ENCODE measurements at places on chromosomes 11 and 22.

DNA sequence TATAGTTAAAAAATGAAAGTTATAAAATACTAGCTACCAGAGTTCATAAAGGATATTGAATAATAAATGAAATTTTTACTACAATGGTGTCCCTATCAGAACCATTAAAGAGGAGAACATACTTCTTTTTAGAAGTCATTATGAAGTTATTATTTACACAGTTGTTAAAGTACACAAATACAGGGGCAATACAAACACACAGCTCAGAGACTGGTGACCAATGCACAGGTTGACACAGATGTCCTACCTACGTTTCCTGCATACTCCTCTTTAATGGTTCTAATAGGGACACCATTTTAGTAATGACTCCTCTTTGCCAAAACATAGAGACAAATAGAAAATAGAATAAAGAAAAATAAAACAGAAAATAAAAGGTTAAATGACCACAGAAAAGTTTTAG, 10.1 kb downstream of the NLRP10 start:
- no peak for DNase-seq

DNA sequence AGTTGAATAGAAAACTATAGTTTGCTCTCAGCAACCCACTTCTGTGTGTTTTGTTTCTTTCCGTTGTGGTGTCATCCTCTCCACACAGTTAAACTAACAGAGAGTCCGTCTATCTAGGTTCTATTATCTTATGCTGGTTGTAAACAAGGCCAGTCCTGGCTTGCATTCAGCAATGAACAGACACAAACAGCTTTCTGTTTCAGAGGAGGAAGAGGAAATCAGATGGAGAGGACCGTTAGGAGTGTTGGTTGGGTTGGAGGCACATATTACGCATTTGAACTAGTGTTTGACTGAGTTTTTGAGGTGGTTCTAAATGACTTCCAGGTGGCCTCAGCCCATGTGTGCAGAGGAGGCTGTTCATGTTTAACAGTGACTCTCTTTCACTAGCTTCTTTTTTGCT, 129.5 kb upstream of the SORL1-AS1 start:
- DNase-seq, result peak; percentile 35

- DNase-seq, result no peak
These were observed 55.3 kb upstream of the ALKBH3 start for GRCh38 chr11:43825217-43825816.

DNA sequence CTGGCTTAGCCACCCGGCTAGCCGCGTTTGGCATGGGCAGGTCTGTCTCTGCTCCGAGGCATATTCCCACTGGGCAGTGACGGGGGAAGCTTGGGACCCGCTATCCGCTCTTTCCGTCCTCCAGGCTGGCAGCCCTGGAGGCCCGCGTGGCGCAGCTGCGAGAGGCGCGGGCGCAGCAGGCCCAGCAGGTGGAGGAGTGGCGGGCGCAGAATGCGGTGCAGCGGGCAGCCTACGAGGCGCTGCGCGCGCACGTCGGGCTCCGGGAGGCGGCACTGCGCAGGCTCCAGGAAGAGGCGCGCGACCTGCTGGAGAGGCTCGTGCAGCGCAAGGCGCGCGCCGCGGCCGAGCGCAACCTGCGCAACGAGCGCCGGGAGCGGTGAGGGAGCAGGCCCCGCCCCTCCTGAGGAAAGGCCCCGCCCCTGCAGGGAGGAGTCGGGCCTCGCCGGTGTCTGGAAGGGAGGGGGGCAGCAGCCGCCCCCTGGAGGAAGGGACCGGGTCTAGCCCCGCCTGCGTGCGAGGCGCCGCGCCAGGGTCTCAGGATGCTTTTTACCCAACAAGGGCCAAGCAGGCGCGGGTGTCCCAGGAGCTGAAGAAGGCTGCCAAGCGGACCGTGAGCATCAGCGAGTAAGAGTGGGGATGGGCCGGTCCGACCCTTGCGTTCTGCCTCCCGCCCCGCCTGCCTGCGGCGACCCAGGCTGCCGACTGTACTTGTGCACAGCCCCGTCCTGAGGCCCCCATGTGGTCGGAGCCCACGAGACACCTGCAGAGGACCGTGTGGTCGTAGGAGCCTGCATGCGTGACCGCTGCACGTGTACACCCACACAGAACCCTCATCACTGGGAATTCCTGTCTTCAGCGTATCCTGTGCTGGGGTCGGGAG, 7.9 kb downstream of the ATG16L2 start:
- DNase-seq, result peak; percentile 41

- DNase-seq, result no peak
These were observed 13.5 kb upstream of the SIGIRR start for GRCh38 chr11:428295-428694.

- DNase-seq, result peak; percentile 7
These were observed 407.3 kb downstream of the NXPE2 start for GRCh38 chr11:115085461-115086210.

DNA sequence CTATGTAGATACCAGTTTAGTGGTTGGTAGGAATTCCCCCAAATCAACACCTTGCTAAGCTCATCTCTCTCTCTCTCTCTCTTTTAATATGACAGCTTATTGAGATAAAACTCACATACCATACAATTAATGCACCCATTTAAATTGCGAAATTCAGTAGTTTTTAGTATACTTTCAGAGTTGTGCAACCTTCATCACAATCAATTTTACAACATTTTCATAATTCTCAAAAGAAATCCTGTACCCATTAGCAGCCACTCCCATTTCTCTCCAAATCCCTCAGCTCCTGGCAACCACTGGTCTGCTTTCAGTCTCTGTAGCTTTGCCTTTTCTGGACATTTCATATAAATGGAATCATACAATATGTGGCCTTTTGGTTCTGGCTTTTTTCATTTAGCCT, 13.3 kb downstream of the NNMT start:
- no peak for DNase-seq

DNA sequence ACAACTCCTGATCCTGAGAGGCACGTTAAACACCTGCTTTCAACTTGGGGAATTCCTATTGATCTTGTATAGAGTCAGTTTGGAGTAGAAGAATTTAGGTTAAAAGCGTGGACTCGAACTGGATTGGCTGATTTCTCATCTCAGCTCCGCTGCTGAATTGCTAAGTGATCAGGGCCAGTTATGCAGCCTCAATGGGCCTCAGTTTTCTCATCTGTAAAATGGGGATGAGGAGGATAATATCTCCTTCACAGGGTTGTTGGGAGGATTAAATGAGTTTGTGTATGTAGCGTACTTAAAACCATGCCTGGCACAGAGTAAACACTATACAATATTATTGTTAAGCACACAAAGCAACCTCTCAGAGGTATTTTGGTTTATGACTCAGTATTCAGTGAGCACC, 53.2 kb upstream of the HEPHL1 start:
- no peak for DNase-seq

DNA sequence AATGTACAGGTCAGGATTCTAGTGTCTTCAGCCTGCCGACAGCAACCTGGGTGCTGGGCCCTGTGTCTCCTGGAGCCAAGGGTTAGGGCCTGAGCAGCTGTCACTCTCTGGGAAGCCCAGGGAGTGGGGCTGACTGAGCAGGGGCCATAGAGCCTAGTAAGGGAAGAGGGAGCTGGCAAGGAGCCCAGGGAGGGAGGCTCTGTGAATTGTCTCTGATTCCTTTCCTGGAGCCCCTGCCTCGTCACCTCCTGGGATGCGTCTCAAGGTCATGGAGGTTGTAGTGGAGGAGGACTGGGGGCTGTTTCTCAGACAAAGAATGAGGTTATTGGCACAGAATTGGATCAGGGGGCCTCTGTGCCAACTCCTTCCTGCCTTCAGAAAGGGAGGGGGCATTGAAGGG, 11.8 kb downstream of the SOX10 start:
- DNase-seq, result peak; percentile 28

DNA sequence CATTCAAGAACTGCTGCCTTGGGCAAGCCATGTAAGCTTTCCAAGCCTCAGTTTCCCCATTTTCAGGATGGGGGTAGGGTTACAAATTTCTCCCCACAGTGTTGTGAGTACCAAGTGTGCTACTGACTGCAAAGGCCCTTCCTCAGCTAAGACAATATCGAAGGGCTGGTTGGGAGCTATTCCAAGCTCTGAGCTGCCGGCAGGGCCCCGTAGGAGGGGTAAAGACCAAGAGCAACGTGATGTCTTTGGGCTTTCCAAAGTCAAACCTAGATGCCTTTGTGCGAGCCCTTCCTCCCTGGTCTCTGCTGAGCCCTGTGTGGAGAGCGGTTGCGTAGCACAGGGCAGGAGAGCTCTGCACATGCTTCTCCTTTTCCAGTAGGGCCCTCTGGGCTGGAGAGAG, 29.3 kb downstream of the PKNOX2 start:
- no peak for DNase-seq

- DNase-seq, result peak; percentile 56
These were observed 174.2 kb downstream of the NTM start for GRCh38 chr11:131544591-131544990.

- peak; percentile 23 for DNase-seq
These were observed 23.8 kb downstream of the MYBPC3 start for GRCh38 chr11:47328449-47329390.

GRCh38 chr11:81579339-81579738, 1154.3 kb downstream of the FAM181B start:
- no peak for DNase-seq

GRCh38 chr11:95682552-95682951, 107.0 kb downstream of the FAM76B start:
- DNase-seq, result no peak

- no peak for DNase-seq
These were observed 17.5 kb upstream of the SYT7 start for GRCh38 chr11:61598374-61598773.

DNA sequence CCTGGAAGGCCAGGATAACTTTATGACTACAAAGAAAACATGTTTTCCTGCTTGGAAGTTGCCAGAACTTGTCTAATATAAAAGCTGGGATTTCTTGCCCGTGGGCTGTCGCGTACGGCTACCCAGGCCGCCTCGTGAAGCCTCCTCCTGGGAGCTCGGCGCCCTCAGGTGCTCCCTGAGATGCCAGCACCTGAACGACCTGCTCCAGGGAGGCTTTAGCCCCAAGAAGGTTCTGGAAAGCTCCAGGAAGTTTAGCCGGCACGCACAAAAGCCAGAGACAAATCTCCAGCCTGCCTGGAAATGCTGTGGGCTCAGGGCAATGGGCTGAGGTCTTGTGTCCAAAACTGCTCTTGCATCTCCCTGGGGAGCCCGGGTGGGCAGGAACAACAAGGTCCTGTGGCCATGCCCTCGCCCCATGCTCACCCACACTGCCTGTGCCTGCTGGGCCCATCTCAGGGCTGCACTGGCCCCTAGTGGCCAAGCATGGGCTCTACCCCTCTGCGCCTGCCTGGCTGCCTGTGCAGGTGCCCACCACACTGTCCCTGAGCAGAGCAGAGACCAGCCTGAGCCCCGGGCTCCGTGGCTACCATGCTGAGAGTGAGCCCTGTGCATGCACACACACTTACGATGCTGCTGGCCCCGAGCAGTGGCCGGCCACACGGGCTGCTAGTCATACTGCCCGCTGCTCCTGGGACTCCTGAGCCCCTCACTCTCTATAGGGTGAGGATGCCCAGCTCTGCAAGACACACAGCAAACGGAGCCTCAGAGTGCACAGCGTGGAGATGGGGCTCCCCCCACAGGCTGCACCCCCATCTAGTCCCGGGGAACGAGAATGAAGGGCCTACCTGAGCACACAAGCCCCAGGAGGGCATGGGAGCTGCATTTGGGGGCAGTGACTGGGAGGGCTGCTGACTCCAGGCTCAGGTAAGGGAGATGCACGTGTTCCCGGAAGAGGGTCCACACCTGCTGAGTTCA, 4.9 kb upstream of the CELSR1 start:
- DNase-seq, result peak; percentile 53

- no peak for DNase-seq
These were observed 396.8 kb downstream of the GUCY1A2 start for GRCh38 chr11:106621484-106621883.

GRCh38 chr11:124277804-124278203, 21.6 kb downstream of the OR8G5 start:
- DNase-seq, result no peak

- DNase-seq, result no peak
These were observed 143.7 kb upstream of the SORL1-AS1 start for GRCh38 chr11:121596195-121597155.

GRCh38 chr11:13358596-13359270, 81.1 kb downstream of the BMAL1 start:
- DNase-seq, result no peak

- DNase-seq, result no peak
These were observed 422.3 kb downstream of the SOX6 start for GRCh38 chr11:15933886-15934625.

DNA sequence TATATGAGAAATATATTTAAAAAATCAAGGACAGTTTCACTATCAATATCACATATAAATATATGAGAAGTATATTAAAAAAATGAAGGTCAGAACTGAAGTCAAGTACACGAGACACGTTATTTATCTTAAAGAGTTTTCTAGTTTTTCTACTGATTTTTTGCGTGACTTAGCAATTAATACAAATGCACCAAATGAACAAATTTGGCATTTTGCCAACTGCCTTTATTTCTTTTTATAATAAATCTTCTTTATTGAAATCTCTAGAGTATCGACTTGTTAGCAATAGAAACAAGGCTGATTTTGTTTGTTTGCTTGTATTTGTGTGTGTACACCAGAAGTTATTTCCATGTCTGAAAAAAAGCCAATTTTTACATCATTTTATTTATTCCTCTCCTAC, 1684.7 kb upstream of the RAG2 start:
- no peak for DNase-seq

DNA sequence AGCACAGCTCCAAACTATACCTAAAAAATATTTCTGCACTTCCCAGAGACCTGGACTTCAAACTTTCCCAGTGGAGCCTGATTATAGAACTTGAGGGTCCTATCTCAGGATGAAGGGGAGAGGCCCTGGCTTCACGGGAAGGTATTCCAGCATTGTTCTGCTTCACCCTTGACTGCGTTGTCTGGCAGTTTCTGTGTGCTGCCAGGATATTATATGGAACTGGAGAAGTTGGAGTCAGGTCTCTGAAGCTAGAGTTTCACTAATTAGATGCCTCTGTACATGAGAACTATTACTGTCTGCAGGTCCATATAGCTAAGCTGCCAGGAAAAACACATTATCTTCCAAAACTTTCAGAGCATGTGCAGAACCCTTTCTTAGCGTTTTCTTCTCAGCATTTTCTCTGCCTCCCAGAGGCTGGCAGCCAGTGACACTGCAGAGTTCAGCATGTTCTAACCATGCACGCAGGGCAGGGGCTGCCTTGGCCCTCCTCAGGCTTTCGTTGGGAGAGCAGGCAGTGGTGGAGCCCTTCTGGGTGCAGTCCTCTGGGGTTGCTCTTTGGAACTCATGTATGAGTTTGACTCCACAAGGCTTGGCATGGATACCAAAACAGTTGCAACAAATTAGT, 99.3 kb downstream of the CWC15 start:
- DNase-seq, result no peak
